Glutamatergic neuron (in vitro differentiated cells): ENCODE measurements at places on chromosomes 2 and 18. TPM values are rescaled to one million over a fixed set of nuclear protein-coding genes. Genes with fewer than 3 reads are reported as not detected.

FAM237A gene
- not detected for total RNA-seq

NT5DC4 gene
- not detected for total RNA-seq

IL36A gene
- total RNA-seq = not detected

LCT gene
- not detected for total RNA-seq

GULP1 gene
- total RNA-seq = 17.7 TPM

CD8B gene
- total RNA-seq = not detected

GRCh38 chr2:42872721-42873120 lies 80.3 kb upstream of the HAAO start:
- no peak for DNase-seq

DNA sequence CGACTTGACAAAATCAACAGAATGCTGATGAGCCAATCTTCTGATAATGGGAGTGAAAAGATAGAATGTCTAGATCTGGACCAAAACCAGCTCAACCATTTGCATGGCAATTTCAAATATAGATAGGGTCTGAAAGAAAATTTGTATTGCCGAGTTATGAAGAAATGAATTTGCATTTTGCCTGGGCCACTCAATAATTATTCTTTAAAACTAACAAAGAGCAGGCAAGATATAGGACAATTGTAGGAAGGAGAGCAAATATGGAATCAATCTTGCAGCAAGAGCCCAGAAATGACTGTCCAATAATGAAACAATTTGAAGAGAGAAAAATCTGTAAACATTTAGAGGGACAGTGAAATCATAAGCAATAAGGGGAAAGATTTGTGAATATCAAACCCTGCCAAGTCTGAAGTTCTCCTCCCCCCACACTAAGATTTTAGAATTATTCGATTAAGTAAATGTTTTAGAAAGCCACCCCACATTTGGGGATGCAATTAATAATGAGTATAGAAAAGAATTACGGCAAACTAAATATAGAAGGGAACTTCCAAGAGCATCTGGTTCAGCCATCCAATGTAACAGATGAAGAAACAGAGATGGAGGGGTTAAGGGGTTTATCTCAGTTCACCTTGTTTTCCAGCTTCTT lies 377.4 kb downstream of the SETBP1 start:
- no peak for DNase-seq

GRCh38 chr2:143949121-143949848 lies 570.6 kb downstream of the ZEB2 start:
- no peak for DNase-seq

GRCh38 chr2:38581193-38582147 lies 21.3 kb downstream of the HNRNPLL start:
- DNase-seq = no peak

- DNase-seq = no peak
Observed at GRCh38 chr18:68991286-68991685, 193.4 kb downstream of the CCDC102B start.

DNA sequence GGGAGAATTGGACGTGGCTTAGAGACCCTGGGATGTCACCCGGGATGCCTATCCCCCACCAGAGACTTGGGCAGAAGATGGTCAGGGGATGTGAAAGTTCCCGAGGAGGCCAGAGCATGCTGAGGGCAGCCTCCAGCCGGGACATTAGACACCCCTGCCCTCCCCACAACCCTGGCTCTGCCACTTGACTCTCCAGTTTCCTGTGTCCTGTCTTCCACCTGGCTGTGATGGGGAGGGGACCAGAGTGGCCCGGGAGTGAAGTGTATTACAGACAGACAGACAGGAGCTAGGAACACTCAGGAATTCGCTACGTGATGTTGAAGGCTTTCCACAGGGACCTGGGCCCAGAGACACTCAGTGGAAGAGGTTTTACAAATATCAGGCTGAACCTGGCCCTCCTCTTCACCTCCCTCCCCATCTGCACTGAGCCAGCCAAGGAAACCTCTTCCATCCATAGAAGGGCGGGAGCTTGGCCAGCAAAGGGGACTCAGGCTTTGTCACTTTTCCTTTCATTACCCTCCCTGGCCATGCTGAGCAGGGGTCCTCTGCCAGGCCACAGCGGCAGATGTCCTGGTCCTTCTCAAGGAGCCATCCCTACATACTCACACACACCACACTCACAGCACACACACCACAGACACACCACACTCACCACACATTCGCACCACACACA lies 60.7 kb downstream of the SDC1 start:
- DNase-seq = no peak
